Frontal cortex (tissue), 4 donors: ENCODE measurements at places on chromosomes 3 and 15. TPM values are rescaled to one million over a fixed set of nuclear protein-coding genes. Genes with fewer than 3 reads are reported as not detected.

PLA1A gene
- 0.41 TPM for total RNA-seq

A4GNT gene
- not detected for total RNA-seq

AADAC gene
- total RNA-seq: not detected

CA12 gene
- 7.7 TPM for total RNA-seq
